Nasal cavity respiratory epithelium epithelial cell of viscerocranial mucosa (primary cell): ENCODE measurements at places on chromosomes 12 and 14. TPM values are rescaled to one million over a fixed set of nuclear protein-coding genes. Genes with fewer than 3 reads are reported as not detected.

The CAPZA3 gene
- total RNA-seq = not detected in 2 replicates

The PIK3C2G gene
- 0.28 and 1.7 TPM in 2 replicates for total RNA-seq

The GLIPR1L1 gene
- not detected in 2 replicates for total RNA-seq

The KRT6A gene
- 14,274 and 14,814 TPM in 2 replicates for total RNA-seq

The CRIP1 gene
- 0.21 TPM in 1 of 2 replicates, not detected in the other for total RNA-seq

The MDM2 gene
- total RNA-seq = 216 and 316 TPM in 2 replicates

The DLGAP5 gene
- total RNA-seq = under 0.01 and 0.07 TPM in 2 replicates

The IFNG gene
- not detected in 2 replicates for total RNA-seq
